ENCODE measurements at places on chromosomes 4 and X.

- DNase-seq, result no peak
These were observed 21.8 kb upstream of the BBS12 start for GRCh38 chr4:122710434-122711308.

DNA sequence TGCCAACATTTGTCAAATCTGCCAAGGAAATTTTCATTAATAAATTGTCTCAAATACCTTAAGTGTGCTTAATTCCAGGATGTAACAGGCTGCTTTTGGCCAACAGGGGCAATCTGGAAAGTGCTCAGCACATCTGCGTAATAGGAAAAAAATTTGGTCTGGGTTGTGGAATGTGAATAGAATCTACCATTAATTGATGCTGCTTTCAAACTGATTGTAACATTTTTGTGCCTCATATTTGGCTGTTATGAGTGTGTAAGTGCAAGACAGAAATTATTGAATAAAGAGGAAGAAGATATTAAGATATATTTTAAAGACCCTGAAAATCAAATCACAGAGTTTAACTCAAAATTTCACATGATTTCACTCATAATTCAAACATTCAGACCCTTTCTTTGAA, 41.1 kb downstream of the REELD1 start:
- no peak for DNase-seq

- DNase-seq, result no peak
These were observed 1.9 kb downstream of the RNF4 start for GRCh38 chr4:2470791-2471190.

- DNase-seq, result no peak
These were observed 35.1 kb downstream of the CLDN22 start for GRCh38 chr4:183284965-183285364.

DNA sequence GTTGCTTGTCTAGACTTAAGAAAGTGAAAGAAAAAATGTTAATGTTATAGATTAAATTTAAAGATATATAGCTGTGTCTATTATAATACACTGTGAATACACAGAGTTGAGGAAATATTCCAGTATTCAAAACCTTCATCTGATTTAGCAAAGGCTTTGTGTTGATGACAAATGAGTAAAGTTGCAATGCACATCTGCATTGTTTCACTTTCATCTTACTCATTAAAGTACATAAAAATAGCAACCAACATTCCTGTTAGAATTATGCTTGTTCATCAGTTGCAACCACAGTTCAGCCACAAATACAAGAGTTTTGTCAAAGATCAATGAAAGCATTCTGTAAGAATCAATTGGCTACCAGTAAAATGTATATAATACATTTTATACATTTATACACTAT, 346.4 kb upstream of the SLC7A11 start:
- no peak for DNase-seq

DNA sequence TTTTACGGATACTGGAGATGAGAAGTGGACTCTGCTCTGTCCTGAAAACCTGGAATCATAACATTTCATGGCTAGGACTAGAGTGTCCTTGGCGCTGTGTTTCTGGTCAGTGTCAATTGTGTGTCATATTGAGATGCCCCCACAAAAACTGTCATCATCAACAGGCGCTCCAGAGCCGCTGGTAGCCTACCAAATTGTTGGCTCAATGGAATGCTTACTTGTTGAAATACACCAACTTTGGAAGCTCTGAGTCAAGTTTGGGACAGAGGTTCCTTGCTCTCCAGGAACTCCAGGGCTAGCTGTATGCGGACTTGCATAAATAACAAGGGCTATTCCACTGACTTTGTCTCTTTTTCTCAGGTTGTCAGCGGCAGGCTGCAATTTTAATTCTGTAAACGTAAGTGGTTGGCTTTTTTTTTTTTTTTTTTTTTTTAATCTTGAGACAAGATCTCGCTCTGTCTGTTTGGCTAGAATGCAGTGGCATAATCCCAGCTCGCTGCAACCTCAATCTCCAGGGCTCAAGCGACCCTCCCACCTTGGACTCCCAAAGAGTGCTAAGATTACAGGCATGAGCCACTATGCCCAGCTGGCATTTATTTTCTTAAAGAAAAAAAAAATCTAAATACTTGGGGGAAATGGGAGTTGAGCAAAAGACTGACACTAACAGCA, 871 bp upstream of the HPGD start:
- DNase-seq, result no peak

Measured in CD4-positive, alpha-beta T cell treated with Interleukin-6 for 4 hours (primary cell).